ENCODE measurements at places on chromosomes 2 and 18. TPM values are rescaled to one million over a fixed set of nuclear protein-coding genes. Genes with fewer than 3 reads are reported as not detected.

- no peak for DNase-seq
Observed at GRCh38 chr2:230564805-230565779, 147.6 kb upstream of the CAB39 start.

DNA sequence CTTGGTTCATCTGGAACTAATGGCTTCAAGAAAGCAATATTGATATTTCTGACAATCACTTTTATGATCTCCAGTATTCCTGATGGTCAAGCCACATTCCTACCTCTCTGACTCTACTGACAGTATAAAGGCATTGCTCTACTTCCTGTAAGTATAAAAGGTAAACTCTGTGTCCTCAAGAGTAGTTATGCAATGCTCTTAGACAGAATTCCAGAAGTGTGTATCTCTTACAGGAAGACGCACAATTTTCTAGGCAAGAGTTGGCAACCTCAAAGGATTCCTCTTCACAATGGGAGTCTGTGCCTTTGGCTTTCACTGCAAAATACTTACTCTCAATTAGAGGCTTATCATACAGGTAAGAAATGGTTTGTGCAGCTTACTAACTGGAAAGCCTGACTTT lies 100.1 kb downstream of the THADA start:
- DNase-seq: no peak

DNA sequence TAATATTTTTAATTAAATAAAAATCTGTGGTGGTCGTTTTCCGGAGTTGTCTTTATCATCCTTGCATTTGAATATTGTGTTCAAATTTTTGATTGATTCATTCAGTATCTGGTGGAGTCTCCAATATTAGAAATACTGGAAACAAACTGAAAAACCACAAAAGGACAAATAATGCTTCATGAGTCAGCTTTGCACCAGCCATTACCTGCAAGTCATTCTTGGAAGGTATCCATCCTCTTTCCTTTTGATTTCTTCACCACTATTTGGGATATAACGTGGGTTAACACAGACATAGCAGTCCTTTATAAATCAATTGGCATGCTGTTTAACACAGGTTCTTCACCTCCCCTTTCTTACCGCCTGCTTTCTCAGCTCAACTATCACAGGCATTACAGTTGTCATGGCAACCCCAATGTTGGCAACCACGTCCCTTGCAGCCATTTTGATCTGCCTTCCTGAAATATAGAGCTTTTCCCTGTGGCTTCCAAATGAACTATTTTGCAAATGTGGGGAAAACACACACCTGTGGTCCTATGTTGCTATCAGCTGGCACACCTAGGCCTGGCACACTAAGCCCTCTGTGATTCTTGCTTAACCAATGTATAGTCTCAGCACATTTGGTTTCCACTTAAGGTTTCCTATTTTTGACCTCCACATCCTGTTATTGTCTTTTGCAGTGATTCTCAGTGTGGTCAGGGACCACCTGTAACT lies 6.5 kb downstream of the CTLA4 start:
- no peak for DNase-seq

DNA sequence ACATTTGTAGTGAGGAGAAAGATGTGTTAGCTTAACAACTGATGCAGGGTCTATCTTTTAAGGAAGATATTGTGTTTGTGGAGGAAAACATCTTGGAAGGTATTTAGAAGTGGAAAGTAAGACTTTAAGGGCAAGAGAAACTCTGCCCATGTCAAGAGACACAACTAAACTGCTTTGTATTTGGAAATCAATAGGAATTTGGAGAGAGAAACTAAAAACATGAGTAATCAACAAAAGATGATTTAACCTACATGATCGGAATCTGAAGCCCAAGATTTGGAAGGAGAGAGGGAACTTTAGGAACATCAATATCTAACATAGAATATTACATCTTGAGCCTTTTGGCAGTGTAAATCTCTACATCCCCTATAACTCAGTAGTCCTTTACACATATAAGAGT lies 184.2 kb upstream of the COL3A1 start:
- DNase-seq: no peak

DNA sequence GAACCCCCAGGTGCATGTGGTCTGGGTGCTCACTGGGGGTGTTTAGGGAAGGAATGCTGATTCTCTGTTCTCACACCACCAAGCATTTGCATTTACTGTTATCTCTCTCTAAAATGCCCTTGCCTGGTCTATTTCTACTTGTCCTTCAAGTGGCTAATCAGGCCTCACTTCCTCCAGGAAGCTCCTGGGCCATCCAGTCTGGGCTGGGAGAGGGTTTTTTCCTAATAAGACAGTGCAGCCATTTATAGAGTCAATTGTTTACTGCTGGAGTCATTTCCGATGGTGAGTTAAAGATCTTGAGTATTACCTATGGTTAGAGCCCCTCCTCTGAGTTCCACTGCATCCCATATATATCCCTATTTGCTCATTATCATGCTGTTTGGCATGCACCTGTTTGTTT lies 25.2 kb upstream of the ITGA6 start:
- no peak for DNase-seq

DNA sequence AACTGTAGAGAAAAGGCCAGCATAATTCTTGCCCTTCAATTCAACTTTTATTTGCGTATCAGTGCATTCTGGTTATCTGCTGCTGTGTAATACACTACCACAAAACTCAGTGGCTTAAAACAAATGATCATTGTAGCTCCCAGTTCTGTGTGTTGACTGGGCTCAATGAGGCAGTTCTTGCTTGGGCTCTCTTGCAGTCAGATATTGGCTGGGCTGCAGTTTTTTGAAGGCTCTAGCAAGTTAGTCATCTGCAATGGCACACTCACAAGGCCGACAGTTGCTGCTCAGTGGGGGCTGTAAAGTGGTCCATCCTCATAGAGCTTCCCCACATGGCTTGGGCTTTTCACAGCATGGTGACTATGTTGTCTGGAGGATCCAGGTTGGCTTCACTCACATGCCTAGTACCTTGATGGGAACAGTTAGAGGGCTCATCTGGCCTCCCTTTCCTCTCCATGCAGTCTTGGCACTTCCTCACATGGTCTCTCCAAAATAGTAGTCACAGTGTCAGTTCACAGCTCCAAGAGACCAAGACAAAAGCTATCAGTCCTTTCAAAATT lies 110.6 kb upstream of the TNP1 start:
- no peak for DNase-seq

DNA sequence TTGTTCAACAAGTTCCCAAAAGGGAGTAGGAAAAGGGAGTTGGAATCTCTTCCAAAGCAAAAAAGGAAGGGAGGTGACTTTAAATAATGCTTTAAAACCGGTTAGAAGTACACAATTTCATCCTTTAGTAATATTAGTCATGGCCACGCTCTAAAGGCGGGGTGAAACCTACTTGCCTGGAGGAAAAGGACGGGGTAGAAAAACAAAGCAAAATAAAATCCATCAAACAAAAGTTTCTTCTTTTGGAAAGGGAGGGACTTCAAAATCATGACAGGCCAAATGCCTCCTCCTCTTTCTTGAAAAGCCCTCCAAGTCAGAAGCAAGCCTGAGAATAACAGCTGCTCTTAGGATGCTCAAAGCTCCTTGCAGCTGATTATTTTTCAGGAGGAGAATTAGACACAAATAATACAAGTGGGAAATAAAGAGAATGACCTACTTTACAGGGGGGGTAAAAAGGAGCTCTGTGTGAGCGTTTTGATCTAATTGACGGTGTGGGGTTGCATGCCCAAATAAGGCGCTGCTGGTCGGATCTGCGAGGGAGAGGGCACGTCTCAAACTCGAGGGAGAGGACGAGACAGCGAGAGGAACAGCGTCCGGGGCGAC lies 1.8 kb upstream of the NPAS2 start:
- no peak for DNase-seq

DNA sequence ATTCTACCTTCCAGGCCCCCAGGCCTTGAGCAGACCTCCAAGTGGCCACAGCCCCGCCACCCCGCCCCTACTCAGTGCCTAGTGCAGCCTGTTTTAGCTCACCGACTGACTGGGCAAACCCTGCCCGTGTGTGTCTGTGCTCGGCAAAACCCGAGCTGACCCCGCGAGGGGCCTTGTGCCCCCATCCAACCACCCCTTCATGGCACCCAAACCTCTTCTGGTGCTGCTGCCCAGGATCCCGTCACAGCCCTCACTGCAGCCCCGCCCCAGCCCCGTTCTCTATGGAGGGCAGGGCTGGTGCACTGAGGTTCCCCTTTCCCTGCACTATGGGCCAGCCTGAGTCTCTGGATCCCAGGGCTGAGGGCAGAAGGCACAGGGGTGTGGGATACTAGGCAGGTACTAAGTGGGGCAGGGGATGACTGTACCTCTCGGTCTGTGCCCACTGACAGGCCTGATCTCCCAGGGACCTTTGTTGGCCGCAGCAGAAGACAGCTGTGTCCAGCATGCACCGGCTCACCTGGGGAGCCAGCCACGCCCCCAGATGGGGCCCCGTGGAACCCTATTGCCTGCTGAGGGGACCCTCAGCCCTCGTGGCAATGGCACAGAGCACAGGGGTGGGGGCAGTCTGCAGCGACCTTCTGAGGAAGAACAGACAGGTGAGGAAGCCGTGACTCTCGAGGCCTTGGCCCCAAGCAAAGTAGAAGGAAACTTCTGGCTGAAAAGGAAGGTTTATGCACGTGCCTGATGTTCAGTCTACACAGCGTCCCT lies 69.9 kb upstream of the OTOS start:
- DNase-seq: no peak

GRCh38 chr2:118832071-118832790 lies 15.2 kb downstream of the EN1 start:
- no peak for DNase-seq

- no peak for DNase-seq
Observed at GRCh38 chr2:70967189-70967588, 11.2 kb upstream of the ANKRD53 start.

DNA sequence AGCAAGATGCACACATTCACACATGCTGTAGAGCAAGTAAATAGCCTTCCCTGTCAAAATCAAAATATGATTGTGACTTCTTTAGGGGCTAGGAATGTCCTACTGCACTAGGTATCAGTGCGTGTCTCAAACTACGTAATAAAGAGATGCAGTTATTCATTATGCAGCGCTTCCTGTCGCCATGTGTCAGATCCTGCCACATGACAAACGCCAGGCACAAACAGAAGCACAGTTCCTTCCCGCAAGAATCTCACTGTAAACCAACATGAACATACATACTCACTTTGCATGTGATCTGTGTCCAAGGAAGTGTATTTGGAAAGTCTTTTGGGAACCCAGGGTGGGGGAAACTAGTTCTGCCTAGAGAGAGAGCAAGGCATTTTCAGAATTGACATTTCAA lies 599.9 kb downstream of the RNF144A start:
- no peak for DNase-seq

The DHRS9 gene
- polyA plus RNA-seq: 0.80 TPM

The LDAH gene
- polyA plus RNA-seq: 31.6 TPM

The NOL4 gene
- 2.2 TPM for polyA plus RNA-seq

The RBFA gene
- polyA plus RNA-seq: 40.4 TPM

The TBR1 gene
- 0.01 TPM for polyA plus RNA-seq
